ENCODE measurements at places on chromosomes 1 and 21.

DNA sequence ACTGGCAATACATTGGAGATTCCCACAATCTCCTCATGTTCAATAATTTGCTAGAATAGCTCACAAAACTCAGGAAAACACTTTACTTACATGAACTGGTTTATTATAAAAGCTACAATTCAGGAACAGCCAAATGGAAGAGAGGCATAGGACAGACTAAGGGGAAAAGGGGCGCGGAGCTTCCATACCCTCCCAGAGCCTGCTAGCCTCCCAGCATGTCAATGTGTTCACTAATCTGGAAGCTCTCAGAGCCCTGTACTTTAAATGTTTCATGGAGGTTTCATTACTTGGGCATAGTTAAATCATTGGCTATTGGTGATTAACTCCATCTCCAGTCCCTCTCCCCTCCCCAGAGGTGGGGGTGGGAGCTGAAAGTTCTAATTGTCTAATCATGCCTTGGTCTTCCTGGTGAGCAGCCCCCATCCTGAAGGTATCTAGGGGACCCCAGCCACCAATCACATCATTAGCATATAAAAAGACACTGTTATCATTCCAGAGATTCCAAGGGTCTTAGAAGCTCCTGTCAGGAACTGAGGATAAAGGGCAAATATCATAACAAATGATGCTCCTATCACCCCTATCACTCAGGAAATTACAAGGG, 10.9 kb upstream of the DMRTB1 start:
- no peak for DNase-seq

DNA sequence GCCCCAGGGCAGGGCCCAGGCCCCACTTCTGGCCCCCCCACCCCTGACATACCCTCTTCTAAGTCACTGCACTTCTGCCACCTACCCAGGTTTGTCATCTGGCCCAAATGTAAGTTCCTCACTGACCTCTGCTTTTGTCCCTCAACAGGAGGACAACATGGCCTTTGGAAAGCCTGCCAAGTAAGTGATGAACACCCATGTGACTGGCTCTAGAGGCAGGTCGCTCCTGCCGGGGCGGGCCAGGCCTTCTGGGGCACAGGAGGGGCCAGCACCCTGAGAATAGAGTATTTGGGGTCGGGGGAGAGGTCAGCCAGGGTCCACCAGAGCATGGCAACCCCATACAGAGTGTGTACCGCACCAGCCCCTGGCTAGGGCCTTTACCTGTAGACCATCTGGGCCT, 9.9 kb upstream of the SYTL1 start:
- no peak for DNase-seq

- no peak for DNase-seq
Observed at GRCh38 chr1:229892515-229893117, 174.4 kb upstream of the GALNT2 start.

DNA sequence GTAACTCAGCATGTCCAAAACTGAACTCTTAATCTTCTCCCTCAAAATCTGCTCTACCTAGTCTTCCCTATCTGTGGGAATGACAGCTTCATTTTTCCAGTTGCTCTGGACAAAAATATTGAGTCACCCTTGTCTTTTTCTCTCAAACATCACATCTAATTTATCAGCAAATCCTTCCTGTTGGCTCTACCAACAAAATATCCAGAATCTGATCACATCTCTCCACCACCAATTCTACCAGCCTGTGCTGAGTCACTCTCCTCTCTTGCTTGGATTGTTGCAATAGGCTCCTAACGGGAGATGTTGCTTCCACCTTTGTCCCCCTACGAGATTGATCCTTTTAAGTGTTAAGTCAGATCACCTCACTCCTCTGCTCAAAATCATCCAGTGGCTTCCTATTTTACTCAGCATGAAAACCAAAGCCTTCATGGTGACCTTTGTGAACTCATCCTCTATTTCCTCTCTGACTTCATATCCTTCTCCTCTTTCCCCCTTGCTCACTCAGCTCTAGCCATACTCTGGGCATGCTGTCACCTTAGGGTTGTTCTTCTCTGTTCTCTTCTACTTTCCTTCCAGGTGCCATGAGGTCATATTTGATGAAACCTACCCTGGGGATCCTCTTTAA, 21.5 kb upstream of the SMYD2 start:
- no peak for DNase-seq

GRCh38 chr1:29830383-29830782, 594.1 kb downstream of the PTPRU start:
- no peak for DNase-seq

DNA sequence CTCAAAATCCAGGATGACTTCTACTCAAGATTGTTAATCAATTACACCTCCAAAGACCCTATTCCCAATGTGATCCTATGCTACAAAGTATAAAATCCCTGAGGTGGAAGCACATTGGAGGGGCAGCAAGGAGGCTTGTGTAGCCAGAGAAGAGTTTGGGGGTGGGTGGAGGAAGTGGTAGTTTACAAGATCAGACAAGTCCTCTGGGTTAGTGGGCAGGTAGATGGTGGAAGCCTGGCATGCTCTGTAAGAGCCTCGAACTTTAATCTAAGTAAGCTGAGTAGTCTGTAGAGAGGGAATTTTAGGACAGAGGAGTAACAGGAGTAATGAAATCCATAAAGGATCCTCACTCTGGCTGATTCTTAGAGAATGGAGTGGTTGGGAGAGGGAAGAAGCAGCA, 65.0 kb upstream of the KCTD3 start:
- DNase-seq: no peak
